ENCODE measurements at places on chromosomes 2 and 18. TPM values are rescaled to one million over a fixed set of nuclear protein-coding genes. Genes with fewer than 3 reads are reported as not detected.

The PGAP1 gene
- 7.6 TPM for total RNA-seq

The RDH14 gene
- 19.4 TPM for total RNA-seq

The SCN7A gene
- total RNA-seq = not detected

The NPC1 gene
- total RNA-seq = 62.0 TPM

The LRRFIP1 gene
- total RNA-seq = 184 TPM

The LCLAT1 gene
- 21.9 TPM for total RNA-seq

The TSGA10 gene
- total RNA-seq = 5.5 TPM

The TGFBRAP1 gene
- total RNA-seq = 49.4 TPM

The DSC3 gene
- 2.0 TPM for total RNA-seq

The ARMC9 gene
- 21.3 TPM for total RNA-seq

The XRCC5 gene
- total RNA-seq = 214 TPM

The KIF5C gene
- total RNA-seq = 0.58 TPM

The SERPINB7 gene
- total RNA-seq = 0.58 TPM

The KATNAL2 gene
- 1.6 TPM for total RNA-seq

The LYPD1 gene
- 29.2 TPM for total RNA-seq

The B3GNT7 gene
- 0.44 TPM for total RNA-seq

The EML6 gene
- total RNA-seq = 0.41 TPM

The EMILIN1 gene
- 7.3 TPM for total RNA-seq

The CRYGD gene
- total RNA-seq = not detected

The CNPPD1 gene
- total RNA-seq = 40.3 TPM

The KIAA2012 gene
- total RNA-seq = not detected

The APCDD1 gene
- total RNA-seq = 0.12 TPM

The NDUFV2 gene
- total RNA-seq = 93.2 TPM

The NT5C1B gene
- not detected for total RNA-seq

The NAT8 gene
- not detected for total RNA-seq

The TOGARAM2 gene
- total RNA-seq = not detected

The UNC80 gene
- 0.06 TPM for total RNA-seq

The KRTCAP3 gene
- total RNA-seq = not detected

The FABP1 gene
- total RNA-seq = not detected

The NEU2 gene
- total RNA-seq = not detected

The CYP1B1 gene
- total RNA-seq = 6.4 TPM

The STRN gene
- 17.5 TPM for total RNA-seq

The DLGAP1 gene
- total RNA-seq = 1.6 TPM

The GATA6 gene
- 18.1 TPM for total RNA-seq

The MBD5 gene
- 12.1 TPM for total RNA-seq

Data from glomerular endothelial cell (primary cell).